ENCODE measurements at places on chromosomes 11 and 22.

- no peak for DNase-seq
These were observed 78.5 kb downstream of the PLEKHA7 start for GRCh38 chr11:16935518-16936302.

DNA sequence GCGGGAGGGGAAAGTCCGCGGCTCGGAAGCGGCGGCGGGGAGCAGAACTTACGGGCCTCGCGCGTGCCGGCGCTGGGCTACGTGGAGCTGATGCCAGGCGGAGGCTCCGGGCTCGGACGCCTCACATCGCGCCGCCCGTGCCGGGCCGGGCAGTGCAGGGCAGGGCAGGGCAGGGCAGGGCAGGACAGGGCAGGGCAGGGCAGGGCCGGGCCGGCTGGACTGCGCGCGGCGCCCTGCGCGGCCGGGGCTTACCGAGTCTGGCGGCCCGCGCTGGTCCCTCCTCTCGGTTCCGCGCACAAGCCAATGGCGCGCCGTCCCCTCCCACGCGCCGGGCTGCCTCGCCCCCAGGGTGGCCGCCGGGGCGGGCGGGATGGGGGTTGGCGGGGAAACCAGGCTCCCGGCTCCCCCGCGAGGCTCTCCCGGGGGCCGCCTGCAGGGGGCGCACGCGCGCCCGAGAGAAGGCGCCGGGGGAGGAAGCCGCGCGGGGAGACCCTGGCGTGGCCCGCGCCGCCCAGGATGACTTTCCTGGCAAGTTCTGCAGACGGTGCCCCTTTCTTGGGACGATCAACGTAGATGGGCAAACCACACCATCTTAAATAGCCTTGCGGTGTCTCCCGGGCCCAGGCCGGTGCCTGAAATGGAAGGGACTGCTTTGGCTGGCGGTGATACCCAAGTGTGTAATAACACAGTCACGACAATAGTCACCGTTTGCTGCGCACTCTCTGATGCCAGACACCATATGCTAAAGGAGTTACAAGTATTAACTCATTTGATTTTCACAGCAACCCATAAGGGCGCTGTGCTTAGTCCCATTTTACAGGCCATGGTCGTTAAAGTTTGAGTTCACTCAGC, at the start of gene TP53I11:
Gene TP53I11 (minus strand): TSS at position 259 of the 852 bp plus-strand sequence. CDS start 12,548 bp downstream, outside the sequence.
- DNase-seq, result peak; percentile 20

DNA sequence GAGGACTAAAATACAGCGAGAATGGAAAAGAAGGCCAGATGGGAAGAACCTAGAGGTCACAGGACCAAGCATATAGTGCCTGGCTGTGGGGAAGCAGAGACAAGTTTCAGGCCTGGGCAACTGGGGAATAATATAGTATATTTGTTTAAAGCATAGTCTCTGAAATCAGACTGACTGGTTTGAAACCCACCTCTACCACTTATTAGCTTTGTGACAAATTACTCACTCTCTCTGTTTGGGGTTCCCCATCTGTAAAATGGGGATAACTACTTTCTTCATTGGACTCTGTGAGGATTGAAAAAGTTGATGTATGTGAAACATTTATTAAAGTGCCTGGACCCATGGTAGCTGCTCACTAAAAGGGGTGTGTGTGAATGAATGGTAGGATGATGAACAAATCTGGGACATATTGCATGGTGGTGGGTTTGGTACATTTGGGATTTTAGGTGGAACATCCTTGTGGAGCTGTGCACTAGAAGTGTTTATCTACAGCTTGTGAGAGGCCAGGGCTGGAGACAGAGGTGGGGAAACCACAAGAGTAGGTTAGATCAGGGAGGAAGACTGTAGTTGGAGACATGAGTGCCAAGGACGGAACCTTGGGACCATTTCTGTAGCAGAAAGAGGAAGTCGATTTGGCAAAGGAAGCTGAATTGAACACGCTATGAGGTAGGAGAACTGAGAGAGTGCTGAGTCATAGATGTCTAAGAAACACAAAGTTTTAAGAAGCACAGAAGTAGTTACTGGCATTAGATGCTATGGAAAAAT, 52.6 kb downstream of the SWAP70 start:
- DNase-seq, result no peak

GRCh38 chr22:37472418-37473006, 13.7 kb downstream of the MFNG start:
- DNase-seq, result no peak

- no peak for DNase-seq
These were observed 10.9 kb upstream of the ADSL start for GRCh38 chr22:40335358-40335757.

- DNase-seq, result no peak
These were observed 7.5 kb upstream of the C11orf97 start for GRCh38 chr11:94504689-94505293.

DNA sequence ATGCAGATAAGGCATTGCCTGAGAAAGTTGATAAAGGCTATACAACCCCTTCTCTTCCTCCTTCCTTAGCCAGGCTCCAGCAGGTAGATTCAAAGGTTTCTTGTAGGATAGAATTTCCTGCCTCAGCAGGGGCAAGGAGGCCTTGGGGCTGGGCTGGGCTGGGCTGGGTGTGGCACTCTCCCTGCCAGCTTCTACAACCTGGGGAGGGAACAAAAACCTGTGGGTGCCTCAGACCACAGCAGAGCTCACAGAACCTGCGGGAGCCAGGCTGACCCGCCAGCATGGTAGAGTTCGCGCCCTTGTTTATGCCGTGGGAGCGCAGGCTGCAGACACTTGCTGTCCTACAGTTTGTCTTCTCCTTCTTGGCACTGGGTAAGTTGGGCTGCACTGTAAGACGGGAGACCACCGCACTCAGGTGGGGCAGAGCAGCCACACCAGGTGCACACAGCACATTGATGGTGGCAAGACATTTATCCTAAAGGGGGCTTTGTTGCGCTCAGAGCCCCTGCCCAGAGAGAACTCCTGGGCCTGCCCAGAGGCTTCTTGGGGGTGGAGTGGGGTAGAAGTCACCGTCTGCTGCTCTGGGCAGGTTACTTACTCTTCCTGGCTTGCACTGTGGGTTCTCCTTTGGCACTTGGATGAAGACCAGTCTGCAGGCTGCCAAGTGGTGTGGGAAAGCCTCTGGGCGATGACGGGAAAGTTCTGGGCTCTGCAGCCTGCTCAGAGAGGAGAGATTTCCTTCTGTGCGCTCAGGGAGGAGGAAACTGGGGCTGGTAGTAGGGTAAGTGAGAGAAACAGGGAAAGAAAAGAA, at the start of gene MOGAT2:
Gene MOGAT2 (plus strand): TSS at position 231 of the 811 bp plus-strand sequence. CDS start 51 bp downstream, at position 282.
- DNase-seq, result no peak

GRCh38 chr11:73784080-73784634, 3.5 kb upstream of the MRPL48 start:
- DNase-seq, result no peak

DNA sequence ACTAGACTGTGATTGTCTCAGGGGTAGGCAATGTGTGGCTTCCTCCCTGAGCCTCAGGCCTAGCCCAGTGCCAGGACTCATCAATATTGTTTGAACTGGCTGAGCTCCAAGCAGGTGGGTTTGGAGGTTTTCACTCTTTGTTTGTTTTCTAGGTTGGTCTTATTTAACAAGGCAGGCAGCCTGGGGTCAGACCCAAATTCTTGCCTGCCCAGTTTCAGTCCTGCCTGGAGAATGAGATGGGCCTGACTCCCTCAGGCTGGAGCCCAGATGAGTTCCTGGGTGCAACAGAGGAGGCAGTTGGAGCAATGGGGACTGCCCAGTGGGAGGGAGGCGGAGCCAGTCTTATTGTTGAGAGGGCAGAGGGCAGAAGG, 28.3 kb upstream of the TP53I11 start:
- no peak for DNase-seq

DNA sequence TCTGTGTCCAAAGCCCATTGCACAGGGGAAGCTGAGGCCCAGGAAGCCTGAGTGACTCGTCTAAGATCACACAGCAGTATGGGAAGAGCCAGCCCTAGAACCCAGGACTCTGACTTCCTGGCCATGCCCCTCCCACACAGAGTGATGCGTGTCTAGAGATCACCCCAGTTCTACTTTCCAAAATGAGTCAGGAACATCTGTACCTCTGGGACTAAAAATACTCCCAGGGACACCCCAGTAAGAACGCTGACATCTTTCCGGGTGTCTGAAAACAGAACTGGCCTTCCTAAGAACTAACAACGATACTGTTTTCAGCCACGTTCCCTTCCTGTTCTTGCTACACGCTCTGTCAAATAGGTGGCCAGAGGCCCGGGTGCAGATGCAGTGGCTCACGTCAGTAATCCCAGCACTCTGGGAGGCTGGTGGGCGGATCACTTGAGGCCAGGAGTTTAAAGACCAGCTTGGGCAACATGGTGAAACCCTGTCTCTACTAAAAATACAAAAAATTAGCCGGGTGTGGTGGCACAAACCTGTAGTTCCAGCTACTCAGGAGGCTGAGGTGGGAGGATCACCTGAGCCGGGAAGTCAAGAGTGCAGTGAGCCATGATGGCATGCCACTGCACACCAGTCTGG, 21.7 kb upstream of the PDGFB start:
- DNase-seq, result peak; percentile 66

DNA sequence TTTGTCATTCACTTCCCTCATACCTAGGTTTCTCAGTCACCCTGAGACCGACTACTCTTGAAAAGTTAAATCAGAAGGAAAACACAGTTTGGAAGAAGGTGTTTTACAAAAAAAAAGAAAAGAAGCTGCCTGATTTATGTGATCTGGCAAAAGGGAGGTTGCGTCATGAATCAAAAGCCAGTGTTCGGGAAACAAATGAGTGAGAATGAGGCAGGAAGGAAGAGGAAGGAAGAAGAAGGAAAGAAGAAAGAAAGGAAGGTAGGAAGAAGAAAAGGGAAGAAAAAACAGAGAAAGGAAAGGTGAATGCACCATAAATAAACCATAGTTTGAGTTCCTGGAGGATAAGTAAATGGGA, 314.6 kb downstream of the BLID start:
- no peak for DNase-seq

- DNase-seq, result no peak
These were observed 19.5 kb downstream of the ELF5 start for GRCh38 chr11:34493926-34494595.

DNA sequence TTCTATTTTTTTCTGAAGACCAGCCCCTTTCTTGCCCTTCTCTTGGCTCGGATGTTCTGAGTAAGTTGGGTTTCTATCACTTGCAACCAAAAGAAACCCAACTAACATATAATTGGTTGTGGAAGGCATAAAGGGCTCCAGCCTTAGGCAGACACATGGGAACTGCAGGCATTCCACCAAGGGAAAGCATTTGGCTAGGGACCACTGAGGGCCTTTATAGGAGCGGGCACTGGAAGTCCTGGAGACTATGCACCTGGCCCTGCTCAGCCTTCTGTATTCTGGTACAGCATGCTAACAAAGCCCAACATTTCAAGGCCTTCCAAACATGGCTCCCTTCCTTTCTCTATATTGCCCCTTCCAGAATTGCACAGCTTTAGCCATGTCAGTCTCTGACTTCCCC, 17.6 kb upstream of the LMO1 start:
- no peak for DNase-seq

- no peak for DNase-seq
These were observed 820.4 kb downstream of the LUZP2 start for GRCh38 chr11:25317216-25317615.

DNA sequence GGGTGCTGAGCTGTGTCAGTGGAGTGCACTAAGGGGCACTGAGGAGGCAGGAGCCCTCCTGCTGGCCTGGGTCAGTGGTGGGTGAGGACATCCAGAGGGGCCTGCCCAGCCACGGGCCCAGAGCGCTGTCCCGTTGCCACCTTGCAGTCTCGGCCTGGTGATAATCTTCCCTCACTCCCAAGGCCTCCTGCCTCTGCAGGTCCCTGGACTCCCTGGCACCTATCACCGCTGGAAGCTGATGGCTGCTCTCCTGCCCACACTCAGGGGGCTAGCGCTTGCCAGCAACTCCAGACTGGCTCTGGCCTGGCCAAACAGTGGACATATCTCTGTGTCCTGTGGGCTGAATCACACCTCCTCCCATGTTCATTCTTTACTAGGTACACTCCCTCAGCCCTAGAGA, 86.5 kb upstream of the PITPNB start:
- DNase-seq, result no peak

GRCh38 chr11:46639197-46639839, 22.0 kb downstream of the ATG13 start:
- DNase-seq, result no peak

GRCh38 chr11:111986589-111986988, 38.6 kb upstream of the DLAT start:
- no peak for DNase-seq

GRCh38 chr22:49302150-49302460, 525.6 kb downstream of the BRD1 start:
- DNase-seq, result no peak

DNA sequence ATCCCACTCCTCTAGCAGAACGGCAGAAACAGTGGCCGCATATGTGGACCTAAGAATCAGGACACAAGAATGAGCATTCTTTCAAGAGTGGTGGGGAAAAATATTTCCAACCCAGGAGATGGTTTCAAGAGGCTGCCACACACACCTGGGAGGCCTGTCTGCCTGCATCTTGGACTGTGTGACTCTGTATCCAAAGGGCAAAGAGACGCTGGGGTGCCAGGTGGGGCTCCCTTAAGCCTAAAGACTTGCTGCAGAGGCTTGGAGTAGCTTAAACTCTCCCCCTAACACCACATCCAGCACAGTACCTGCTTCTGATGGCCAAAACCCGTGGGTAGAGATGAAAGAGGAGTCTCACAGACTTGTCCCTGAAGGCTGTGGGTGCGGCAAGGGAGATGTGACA, 3.5 kb downstream of the CXCR5 start:
- no peak for DNase-seq

GRCh38 chr11:75773595-75774353, 5.2 kb downstream of the DGAT2 start:
- DNase-seq, result peak; percentile 77

DNA sequence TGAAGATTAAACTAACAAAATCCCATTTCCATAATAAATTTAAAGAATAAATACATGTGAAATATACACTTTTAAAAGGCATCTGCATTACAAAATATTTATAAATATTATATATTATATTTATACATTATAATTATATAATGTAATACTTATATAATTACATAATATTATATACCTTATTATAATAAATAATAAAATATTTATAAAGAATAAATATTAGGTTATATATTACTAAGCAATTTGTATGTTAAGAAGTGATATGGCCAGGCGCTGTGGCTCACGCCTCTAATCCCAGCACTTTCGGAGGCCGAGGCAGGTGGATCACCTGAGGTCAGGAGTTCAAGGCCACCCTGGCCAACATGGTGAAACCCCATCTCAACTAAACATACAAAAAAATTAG, 97.8 kb downstream of the CADM1 start:
- DNase-seq, result no peak

DNA sequence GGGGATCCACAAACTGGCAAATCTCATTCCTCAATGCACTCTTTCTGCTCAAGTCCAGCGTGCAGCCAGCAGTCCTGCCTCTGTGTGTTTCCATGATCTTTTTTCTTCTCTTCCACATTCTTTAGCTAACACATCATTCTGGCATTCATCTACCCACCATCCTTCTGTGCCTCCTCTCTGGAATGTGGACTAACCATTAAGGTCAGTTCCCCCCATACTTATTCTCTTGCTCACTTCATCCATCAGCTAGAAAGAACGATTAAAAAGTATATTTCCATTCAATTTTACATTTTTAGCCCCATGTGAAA, 7.8 kb downstream of the KIRREL3 start:
- no peak for DNase-seq

- DNase-seq, result no peak
These were observed 5.5 kb upstream of the PCF11 start for GRCh38 chr11:83151274-83151977.

- no peak for DNase-seq
These were observed 12.0 kb upstream of the RFPL2 start for GRCh38 chr22:32216911-32217310.
